Neuronal stem cell (in vitro differentiated cells): ENCODE measurements at places on chromosomes 2 and 18.

DNA sequence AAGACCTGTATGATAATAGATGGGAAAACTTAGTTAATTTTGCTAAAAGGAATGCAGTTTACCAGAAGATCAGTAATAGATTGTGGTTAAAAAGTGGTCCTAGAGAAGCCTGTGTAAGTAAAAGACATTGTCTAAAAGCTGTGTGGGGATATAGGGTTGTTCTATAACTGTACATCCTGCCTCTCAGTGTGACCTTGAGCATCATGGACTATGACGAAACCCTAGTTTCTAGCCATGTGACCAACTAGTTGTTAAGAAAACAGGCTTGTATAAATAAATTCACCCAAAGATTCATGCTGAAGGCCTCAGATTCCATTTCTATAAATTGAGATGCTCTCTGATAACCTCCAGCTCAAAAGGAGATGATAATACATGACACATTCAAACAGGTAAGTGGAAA is 160.7 kb downstream of the IKZF2 start:
- H3K36me3 ChIP-seq: no peaks in the 10 kb centered on the region
- no peaks in the 10 kb centered on the region for H3K27me3 ChIP-seq
- no peak overlapping the region for H3K4me3 ChIP-seq
- DNase-seq: no peak

- no peak overlapping the region for H3K4me3 ChIP-seq
- no peak for DNase-seq
- H3K4me1 ChIP-seq: peaks cover 5% of the 10 kb centered on the region
- H3K36me3 ChIP-seq: no peaks in the 10 kb centered on the region
- no peaks in the 10 kb centered on the region for H3K27me3 ChIP-seq
Measured at GRCh38 chr18:61448316-61448715, 115.1 kb downstream of the CDH20 start.

GRCh38 chr2:138997856-138998517 is 217.8 kb upstream of the NXPH2 start:
- DNase-seq: no peak
- no peaks in the 10 kb centered on the region for H3K36me3 ChIP-seq
- H3K27ac ChIP-seq: no peak overlapping the region
- no peak overlapping the region for H3K4me3 ChIP-seq

DNA sequence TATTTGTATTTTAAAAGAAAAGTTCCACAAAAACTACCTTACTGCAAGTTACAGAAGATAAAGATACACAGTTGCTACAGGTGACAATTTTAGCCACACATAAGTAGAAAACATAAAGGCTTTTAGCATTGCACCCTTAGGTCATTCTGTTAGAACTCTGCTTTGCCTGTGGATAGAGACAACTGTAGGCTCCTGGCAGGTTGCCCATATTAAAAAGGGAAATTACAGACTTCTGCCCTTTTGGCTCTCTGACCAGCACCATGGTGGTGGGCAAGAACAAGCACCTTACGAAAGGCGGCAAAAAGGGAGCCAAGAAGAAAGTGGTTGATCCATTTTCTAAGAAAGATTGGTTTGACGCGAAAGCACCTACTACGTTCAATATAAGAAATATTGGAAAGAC is 223.3 kb downstream of the MC4R start:
- no peaks in the 10 kb centered on the region for H3K4me1 ChIP-seq
- H3K4me3 ChIP-seq: no peak overlapping the region
- H3K36me3 ChIP-seq: no peaks in the 10 kb centered on the region

- H3K36me3 ChIP-seq: no peaks in the 10 kb centered on the region
- H3K27me3 ChIP-seq: no peaks in the 10 kb centered on the region
- no peaks in the 10 kb centered on the region for H3K4me1 ChIP-seq
- no peak overlapping the region for H3K4me3 ChIP-seq
- DNase-seq: no peak
Measured at GRCh38 chr2:227759411-227760118, 13.9 kb downstream of the SCYGR8 start.
